ENCODE measurements at places on chromosomes 4 and X.
A peak's percentile ranks its signal among the peaks of the same experiment; 100 is the strongest.

DNA sequence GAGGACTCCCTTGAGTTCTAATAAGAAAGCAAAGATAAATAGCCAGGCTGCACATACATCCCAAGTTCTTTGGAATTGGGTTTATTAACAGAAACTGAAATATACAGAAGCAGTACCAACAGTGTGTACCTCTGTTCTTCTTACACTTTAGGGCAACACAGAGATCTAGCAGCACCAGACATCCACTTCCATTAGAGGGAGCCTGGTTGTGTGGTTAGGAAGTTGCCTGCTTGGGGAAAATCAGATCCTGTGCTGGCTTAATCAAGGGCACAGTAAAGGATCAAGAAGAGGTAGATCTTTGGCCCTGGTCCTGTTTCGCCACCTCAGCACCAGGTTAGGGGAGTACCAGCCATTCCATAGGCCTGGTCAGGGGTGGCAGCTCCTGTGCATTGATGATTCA is 231.1 kb upstream of the ARHGAP24 start:
- DNase-seq: no peak

GRCh38 chr4:140048419-140048995 is 105.5 kb downstream of the MAML3 start:
- no peak for DNase-seq

DNA sequence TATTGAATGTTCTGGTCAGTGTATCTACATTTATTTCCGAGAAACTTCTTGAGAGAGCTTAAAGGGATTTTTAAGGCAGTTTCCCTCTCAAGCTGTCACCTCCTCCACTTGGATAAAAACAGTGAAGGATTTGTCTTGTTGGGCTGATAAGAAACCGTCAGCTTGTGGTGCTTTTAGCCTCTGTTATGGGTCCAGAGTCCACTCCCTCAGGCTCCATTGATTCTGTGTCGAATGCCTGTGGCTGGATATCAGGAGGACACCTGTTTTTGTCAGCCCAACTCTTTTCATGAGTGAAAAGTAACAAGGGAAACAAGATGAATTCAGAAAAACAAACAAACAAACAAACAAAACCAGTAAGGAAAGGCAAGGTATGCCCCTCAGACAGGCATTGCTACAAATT is 12.4 kb downstream of the CLCN4 start:
- no peak for DNase-seq

DNA sequence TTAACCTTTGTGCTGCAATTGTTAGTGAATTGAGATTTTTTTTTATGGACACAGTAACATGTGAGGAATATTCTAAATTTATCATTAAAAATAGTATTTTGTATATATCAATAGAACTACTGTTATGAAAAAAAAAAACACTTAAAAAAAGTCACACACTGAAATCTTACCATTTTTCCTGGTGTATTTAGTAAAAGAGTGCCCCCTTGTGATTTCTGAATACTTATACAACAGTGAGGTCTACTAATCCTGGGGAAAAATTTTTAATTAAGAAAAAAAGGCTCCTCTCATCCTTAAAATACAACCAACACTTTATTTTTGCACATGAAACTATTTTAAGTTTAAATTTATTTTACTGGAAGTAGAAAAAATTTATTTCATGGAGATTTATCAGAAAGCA is 56.4 kb upstream of the SPOCK3 start:
- no peak for DNase-seq

- DNase-seq: no peak
Measured at GRCh38 chr4:158588777-158589176, 67.1 kb downstream of the RXFP1 start.

DNA sequence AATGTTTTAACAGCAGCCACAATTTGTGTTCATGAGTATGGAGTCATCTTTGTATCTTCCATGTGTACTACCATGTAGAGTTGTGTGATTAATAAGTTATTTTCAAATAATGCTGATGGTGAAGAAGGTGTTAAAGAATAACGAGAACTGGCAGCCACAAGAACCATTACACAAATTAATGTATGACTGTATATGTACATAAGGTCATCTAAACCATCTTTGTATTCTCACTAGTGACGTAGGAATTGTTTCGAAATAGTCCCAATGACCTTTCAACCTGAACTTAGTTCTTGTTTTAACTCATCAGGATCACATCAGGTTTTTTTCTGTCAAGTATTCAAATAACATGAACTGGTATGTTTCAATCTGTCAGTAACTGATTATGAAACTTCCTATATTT is 48.3 kb upstream of the NOCT start:
- DNase-seq: no peak

GRCh38 chrX:112803060-112803459 is 37.6 kb downstream of the AMOT start:
- DNase-seq: no peak

DNA sequence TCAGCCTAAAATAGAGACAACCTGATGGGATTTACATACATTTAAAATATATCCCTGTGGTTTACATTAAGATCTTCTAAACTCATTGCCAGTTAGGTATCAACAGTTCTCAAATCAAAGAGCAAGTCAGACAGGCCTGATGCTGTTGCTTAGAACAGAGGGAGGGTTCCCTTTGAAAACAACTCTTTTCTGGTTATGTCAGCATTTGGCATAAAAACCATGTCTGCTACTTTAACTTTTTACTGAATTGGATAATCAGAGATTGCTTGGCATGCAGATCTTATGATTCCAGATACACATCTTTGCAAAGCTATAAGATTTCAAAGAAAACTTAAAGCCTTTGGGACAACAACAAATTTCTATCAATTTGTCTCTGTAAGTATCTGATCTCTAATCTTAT is 140.8 kb downstream of the CPE start:
- no peak for DNase-seq

DNA sequence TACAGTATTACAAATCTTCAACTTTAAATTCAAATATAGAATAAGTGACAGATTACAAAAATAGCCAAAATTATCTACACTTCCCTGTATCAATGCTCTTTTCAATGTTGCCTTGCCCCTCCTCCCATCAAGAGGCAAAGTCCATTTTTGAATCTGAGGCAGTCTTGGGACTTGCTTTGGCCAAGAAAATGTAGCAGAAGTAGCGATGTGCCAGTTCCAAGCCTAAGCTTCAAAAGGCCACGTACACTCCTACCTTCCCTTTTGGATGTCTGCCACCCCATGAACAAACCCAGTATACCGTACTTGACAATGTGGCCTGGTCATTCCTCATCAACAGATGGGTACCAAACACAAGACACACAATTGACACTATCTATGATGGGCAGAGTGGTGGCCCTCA is 24.1 kb downstream of the SEC24D start:
- no peak for DNase-seq

- no peak for DNase-seq
Measured at GRCh38 chr4:30722359-30723200, 2.4 kb downstream of the PCDH7 start.

GRCh38 chr4:56307423-56307822 is 79.9 kb downstream of the AASDH start:
- no peak for DNase-seq

GRCh38 chr4:8908206-8908893 is 36.7 kb upstream of the HMX1 start:
- DNase-seq: no peak

- no peak for DNase-seq
Measured at GRCh38 chr4:77815636-77816035, 3.5 kb downstream of the CNOT6L start.

GRCh38 chr4:99029852-99030251 is 34.3 kb downstream of the METAP1 start:
- no peak for DNase-seq

DNA sequence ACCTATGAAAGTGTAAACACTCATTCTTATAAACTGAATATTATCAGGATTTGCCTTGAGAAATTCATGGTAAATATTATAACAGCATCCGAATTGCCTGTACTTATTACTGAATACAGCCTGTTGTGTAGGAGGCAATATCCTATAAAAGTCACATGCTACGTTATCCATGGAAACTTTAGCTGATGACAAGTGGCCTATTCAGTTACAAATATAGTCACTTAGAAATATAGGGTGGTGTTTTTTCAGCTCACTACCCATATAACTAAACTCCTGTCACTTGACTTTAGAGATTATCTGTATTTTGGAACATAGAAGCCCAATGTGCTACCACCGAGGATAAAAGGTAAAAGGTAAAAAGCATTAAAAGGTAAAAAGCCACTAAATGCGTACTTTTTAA is 493.4 kb downstream of the INPP4B start:
- DNase-seq: no peak

- DNase-seq: no peak
Measured at GRCh38 chrX:132877954-132878536, 80.4 kb downstream of the HS6ST2 start.

DNA sequence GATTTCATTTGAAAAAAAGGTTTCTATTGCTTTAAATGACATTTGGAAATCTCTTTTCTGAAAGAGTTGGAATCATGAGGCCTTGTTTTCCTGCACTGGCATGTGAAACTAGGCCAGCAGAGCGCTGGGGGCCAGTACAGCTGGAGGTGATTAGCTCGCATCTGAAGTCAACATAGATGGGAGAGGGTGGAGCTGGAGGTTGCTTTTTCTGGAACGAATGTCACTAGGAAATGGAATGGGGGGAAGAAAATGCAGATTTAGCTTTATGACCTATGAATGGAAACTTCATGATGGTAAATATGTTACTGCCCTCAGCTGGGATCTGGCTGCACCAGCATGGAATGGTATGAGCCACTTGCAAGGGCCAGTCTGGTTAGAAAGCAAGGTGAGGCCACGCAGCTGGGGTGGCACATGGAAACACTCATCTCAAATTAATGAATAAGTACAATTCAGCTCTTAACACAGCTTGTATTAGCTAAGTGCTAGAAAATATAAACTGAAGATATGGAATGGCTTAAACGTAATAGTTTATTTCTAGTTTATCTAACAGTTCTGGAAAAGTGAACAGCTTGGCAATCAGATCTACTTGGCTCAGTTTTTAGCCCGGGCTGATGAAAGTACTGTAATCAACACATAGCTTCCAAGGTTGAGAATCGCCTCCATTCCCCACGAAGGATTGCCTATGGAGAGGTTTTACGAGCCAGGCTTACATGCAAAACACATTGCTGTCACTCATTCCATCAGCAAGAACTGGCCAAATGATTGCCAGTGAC is 32.5 kb downstream of the SLC10A6 start:
- DNase-seq: peak; percentile 75

- peak; percentile 61 for DNase-seq
Measured at GRCh38 chrX:101595739-101596419, 21.9 kb downstream of the ARMCX6 start.

GRCh38 chrX:37378404-37378803 is 29.2 kb downstream of the PRRG1 start:
- no peak for DNase-seq

DNA sequence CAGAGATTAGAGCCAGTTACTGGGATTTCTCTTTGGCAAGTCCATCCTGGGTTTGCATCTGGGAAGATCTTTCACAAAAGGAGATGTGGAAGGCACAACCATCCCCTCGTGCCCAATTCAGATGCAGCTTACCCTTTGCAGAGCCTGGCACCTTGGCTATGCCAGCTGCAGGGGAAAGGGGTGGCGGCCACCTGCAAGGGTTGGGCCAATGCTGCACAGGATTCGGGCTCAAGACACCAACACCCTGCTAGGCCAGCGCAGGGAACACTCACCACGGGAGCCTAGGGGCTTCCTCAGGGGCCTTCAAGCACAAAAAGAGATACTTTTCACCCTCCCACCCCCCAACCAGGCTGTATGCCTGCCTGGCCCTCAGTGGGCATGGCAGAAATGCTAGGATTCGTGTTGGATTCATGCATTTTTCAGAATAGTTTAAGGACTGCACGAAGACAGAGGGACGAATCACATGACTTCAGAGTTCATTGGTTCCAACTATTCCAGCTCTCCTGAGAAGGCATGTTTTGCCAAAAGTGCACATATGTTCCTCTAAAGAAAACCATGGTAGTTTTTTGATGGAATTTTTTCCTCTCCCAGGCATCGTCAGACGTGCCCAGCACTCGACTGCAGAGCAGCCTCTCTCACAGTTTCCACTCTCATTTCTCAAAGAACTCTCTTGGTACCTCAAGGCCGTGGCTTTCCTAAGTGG is 94.4 kb downstream of the PHKA2 start:
- no peak for DNase-seq

DNA sequence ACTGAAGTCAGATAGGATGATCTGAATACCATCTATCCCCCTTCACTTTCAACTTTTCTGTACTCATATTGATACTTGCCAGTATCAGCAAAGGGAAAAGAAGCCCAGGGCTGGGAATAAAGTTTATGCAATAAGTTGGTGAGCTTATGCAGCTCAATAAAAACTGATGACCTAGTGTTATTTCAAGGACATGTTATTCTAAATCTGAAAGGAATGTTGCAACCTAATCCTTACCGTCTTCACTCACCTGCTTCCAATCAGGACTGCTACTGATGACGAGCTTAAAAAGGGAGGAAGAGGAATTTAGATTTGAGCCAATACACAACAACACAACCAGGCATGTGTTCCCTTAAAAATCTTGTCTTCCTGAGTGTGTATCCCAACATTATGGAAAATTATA is 419.9 kb downstream of the SPRY1 start:
- no peak for DNase-seq

GRCh38 chrX:106959901-106960300 is 39.7 kb downstream of the CLDN2 start:
- peak; percentile 35 for DNase-seq

- no peak for DNase-seq
Measured at GRCh38 chrX:134368126-134368525, 91.8 kb upstream of the HPRT1 start.

- DNase-seq: no peak
Measured at GRCh38 chrX:21586001-21586400, 72.1 kb downstream of the KLHL34 start.

DNA sequence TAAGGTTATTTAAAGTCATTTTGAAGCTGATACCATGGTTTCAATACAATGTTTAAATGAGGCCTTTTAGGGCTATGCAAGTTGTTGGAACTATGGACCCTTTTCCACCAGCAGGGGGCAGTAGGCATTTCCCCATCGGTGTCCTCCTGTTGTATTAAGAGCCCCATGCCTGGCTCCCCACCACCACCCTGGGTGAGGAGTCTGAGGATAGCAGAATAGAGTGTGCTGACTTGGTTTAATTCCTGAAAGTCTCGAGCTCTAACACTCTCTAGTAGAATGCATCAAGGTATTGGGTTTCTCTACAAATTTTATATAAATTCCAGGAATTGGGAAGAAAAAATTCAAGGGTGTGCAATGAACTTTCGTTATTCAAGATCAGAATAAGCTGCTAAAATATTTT is 234.8 kb upstream of the JADE1 start:
- peak; percentile 15 for DNase-seq

DNA sequence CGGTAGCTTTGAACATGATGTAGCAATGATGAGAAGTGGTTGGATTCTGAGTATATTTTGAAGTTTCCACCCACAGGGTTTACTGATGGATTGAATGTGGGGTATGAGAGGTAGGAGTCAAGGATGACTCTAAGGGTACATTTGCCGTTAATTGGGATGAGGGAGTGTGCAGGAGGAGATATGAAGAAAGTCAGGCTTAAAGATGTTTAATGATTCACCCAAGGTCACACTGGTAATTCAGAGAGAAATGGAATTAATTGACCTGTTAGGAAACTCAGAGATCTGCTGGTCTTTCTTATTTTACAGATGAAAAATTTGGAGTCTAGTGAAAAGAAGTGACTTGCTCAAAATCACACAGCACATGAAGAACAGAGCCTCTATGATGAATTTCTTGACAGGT is 390.7 kb downstream of the GBA3 start:
- DNase-seq: no peak

- no peak for DNase-seq
Measured at GRCh38 chrX:116732214-116732613, 269.4 kb upstream of the CT83 start.

- no peak for DNase-seq
Measured at GRCh38 chr4:89166971-89167475, 55.7 kb downstream of the TIGD2 start.

- no peak for DNase-seq
Measured at GRCh38 chr4:13546941-13547484, 2.7 kb upstream of the NKX3-2 start.

GRCh38 chr4:25810461-25811373 is 52.1 kb downstream of the SEL1L3 start:
- no peak for DNase-seq
